Foreskin fibroblast (primary cell): ENCODE measurements at places on chromosomes 4 and X.

DNA sequence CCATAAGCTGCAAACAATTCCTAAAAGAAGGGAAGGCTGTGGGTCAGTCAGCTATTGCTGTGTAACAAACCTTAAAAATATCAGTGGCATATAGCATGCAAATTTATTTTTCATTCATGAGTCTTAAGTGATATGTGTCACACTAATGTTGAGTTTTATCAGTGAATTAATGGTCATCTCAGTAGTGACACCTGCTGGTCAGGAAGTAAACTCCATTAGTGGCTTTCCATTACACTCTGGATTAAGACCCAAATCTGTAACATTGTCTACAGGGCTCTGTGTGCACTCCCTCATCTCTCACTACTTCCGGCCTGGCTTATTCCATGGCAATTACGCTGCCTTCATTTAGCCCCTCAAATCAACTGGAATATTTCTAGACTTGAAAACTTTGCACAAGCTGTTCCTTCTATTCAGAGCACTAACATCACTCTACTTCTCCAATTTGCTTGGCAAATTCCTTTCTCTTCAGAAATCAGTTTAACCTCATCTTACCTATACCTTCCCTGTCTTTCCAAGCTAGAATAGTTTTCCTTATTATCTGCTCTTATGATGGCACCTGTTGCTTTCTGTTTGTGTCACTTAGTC is 217.3 kb upstream of the TAPT1 start:
- DNase-seq = peak; percentile 4

DNA sequence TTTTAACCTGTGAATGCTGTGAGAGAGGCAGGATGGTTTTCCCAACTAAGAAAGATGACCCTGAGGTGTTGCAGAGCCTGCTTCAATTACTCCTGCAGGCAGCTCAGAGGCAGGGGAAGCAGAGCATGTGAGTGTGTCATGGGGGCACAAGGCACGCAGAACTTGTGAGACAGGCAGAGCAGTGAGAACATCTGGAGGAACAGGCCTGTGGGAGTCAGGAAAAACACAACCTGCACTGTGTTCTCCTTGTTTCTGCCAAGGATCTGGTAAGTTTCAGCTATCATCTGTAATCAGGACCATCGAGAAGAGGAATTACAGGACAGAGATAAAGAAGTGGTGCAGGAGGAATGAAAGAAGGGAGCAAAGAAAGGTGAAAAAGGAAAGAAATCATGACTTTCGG is 741.8 kb upstream of the INTU start:
- DNase-seq = peak; percentile 78

- no peak for DNase-seq
Measured at GRCh38 chrX:130805903-130806302, 97.1 kb downstream of the ENOX2 start.

DNA sequence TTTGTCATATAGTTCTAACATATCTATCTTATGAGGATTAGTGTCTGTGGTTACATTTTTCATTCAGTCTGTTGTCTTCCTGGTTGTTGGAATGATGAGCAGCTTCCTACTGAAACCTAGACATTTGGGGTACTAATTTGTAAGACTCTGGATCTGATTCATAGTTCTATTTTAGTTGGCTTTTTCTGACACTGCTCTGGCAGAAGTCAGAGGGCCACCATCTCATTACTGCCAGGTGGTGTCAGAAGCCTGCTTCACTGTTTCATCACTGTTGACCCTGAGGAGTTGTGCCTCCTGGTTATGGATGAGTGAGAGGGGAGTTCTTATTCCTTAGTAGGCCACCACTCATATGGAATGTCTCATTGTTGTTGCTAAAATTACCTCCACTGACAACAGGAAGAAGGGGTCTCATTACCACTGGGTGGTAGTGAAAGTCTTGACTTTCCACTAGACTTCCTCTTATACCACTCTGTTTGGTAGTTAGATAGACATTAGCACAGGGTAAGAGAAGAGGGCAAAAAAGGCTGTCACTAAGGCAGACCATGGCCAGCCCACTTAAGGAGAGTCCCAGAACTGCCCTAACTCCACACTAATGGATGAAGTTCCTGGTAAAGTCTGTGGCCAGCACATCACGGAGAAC is 395.2 kb downstream of the SPOCK3 start:
- no peak for DNase-seq

GRCh38 chrX:23504895-23505294 is 162.4 kb upstream of the PRDX4 start:
- DNase-seq = no peak
